ENCODE measurements at places on chromosomes 13 and 19.

DNA sequence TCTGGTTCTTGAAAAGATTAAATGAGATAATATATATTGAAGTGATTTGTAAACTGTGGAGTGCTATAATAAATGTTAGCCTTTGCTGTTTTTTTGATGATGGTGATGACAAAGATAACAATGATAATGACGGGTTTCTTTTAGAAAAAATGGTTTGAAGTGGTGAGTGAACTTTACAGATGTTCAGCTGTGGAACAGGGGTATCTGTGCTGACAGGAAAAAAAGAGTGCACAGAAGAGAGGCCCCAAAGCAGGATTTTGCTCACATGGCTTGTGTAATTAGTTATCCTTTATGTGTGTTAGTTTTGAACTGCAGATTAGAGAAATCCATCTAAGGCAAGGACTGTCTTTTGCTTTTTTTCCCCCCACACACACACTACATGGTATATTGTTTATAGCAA, 119.2 kb downstream of the CYSLTR2 start:
- DNase-seq = no peak

DNA sequence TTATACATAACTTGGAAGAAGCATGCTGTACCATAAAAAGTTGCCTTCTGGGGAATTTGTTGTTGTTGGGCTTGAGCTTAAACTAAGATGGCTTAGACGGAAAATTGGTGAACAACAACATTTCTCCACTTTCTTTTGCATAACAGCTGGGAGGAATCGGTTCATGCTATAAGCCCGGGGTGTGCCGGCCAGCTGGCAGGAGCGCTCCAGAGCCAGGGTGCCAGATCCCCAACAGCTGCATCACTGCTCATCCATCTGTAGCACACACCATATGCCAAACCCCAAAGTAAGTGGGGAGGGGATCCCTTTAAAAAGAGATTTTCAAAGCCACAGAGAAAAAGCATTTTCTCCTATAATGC, 419.5 kb upstream of the ARGLU1 start:
- DNase-seq = no peak

GRCh38 chr13:35695448-35695770, 218.9 kb upstream of the MAB21L1 start:
- DNase-seq = no peak

- no peak for DNase-seq
Measured at GRCh38 chr19:54312436-54313377, at the start of gene LILRA5. LILRA5 (minus strand) TSS chr19:54313166; CDS start chr19:54313019, 147 bp downstream.

DNA sequence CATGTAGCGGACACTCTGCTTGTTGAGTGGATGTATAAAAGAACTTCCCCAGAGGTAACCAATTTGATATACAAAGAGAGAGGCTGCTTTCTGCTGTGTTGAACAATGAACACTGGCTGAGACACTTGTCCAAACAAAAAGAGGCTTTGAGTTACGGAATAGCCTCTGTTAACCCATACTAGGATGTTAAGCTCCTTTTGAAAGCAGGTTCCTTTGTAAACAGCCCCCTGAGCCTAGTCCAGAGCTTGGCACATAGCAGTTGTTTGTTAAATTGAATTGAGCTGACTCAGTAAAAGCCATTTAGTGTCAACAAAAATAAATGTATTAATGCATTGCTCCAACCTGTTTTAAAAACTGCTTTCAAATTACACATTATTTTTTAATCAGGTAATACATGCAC, 200.1 kb downstream of the MZT1 start:
- no peak for DNase-seq

DNA sequence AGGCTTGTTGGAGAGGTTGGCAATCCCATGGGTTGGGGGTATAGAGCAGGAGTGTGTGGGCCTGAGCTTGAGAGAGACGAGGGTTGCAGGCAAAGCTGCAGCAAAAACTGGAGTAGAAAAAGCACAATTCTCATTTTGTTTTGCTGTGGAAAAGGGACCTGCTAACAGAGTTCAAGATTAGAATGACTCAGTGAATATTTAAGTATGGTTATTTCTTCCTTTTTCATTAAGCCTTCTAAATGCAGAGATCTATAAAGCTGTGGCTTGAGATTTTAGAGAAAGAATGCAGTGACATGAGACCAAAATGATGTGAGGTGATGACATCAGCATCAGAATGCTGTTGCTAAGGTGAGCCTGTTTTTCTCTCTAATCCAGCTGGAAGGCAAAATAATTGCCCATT, 10.8 kb upstream of the MBNL2 start:
- DNase-seq = no peak

DNA sequence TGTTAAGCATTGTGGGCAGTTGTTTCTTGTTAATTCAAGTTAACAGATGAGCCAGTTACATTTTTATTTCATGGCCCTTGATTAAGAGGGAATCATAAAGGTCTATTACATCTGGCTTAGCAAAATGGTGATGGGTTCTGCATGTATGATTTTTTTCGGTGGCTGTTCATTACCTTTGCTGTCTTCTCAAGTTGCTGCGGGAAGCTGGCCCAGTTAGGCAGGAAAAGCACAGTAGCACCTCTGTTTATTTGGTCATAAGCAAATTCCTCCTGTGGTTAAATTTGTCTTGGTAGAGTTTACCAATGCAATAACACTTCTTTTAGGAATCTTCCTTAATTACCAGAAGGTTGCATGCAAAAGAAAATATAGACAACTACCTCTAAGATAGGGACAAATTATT, 104.5 kb downstream of the FRY start:
- no peak for DNase-seq

DNA sequence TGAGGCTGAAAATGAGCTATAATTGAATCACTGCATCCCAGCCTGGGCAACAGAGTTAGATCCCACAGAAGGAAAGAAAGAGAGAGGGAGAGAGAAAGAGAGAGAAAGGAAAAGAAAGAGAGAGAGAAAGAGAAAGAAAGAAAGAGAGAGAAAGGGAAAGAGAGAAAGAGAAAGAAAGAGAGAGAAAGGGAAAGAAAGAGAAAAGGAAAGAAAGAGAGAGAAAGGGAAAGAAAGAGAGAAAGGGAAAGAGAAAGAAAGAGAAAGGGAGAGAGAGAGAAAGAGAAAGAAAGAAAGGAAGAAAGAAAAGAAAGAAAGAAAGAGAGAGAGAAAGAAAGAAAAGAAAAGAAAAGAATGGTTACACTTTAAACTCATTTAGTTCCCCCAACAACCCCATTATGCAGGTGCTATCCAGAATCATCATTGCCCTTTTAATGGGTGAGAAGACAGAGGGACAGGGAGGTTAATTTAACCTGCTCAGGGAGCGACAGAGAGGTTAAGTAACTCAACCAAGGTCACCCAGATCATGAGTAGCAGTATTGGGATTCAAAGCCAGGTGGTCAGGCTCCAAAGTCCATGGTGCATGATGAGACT, 10.2 kb upstream of the DPP9 start:
- no peak for DNase-seq

DNA sequence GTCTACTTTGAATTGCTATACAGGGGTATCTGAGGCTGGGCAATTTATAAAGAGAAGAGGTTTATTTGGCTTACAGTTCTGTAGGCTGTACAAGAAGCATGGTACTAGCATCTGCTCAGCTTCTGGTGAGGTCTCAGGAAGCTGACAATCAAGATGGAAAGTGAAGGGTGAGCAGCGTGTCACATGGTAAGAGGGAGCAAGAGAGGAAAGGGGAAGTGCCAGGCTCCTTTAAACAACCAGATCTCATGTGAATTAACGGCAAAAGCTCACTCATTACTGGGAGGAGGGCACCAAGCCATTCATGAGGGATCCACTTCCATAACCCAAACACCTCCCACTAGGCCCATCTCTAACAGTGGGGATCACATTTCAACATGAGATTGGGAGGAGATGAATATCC, 222.4 kb downstream of the TDRD3 start:
- no peak for DNase-seq

- DNase-seq = no peak
Measured at GRCh38 chr13:56975647-56976046, 165.1 kb upstream of the PRR20A start.
